ENCODE measurements at places on chromosomes 5 and 9.

GRCh38 chr9:114098936-114099668, at the start of gene KIF12:
Gene KIF12, minus strand, starts transcription at chr9:114099292. Its CDS starts 16 bp downstream, at chr9:114099276.
- DNase-seq, result no peak

DNA sequence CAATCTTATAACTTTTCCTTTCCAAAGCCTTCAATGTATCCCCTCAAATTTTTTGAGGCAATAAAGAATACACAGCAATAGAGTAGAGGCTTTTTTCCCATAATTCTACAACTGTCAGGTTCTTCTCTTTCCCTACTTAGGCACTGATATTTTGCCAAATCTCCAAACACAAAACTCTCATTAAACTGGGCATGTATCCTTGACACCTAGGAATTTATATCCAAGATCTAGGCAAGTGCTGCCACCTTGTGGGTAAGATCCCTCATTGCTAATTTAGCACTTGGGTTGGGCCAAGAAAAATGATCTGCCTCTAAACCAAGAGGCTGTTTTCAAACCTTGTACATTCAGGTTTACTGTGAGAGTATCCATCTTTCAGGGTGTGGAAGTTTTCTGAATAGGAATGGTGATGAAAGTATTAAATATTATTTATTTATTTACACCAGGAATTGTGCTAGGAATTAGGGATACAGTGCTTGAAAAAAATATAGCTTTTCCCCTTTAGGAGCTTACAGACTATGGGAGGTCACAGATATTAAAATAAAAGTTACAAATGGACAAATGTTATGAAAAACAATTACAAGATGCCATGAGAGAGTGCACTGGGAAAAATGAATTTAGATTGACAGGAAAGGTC, 17.6 kb downstream of the TSTD2 start:
- peak; percentile 73 for DNase-seq

DNA sequence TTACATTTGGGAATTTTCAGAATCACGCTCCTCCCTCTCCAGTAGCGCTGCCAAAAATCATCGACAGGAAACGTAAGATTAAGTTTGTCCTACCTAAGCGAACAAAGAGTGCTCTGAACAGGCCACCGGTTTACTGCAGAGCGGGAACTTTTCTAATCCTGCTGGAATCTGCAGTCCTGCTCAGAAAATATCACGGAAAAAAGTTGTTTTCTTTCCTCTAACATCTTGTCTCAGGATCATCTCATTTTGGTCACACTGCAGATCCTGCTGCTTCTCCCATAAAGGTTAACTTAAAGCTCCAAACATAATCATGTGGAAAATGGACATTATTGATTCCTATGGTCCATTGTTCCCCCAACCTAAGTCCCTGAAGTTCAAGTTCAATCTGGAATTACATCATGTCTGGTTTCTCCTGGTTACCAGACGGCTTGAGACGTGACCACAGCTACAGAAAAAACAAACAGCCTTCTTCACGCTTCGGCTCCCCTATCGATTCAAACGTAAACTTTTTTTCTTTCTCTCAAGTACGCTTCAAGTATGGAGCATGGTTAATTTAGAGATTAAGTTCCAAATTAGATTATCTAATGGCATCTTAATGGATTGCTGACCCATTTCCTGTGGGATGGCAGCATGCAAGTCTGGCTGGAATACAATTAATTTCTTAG, 217.6 kb downstream of the NFIB start:
- DNase-seq, result peak; percentile 93

DNA sequence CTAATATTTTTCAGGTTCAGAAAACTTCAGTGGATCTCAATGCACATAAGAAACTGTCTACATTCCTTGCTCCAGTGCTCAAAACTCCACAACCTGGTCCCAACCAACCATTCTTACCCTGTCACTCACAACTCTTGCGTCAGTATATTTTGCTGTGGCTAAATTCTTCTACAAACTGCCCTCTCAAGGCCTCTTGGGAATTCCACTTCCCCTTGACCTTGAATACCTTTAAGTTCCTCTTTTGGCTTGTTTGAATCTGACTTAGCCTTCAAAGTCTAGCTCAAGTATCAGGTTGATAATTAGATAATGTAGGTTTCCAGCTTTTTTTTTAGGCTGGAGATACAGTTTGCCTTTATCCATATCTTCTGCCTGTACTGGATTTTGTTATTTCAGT, 128.3 kb downstream of the SLF1 start:
- DNase-seq, result peak; percentile 74

DNA sequence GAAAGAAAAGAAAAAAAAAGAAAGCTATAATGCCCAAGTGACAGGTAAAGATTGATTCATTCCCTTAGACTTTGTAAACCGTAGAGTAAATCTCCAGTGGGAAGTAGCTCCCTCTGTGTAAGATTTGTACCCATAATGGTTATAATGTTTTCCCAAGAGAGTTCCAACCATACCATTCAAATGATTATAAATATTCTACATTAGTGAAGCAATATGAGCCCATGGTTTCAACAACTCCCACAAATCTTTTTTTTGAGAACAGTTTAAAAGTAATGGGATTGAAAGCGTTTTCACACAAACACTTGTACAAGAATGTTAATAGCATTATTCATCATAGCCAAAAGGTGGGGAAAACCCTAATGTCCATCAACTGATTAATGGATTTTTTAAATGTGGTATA, 58.0 kb downstream of the GRAMD2B start:
- DNase-seq, result no peak

GRCh38 chr5:72921886-72922285, 34.0 kb upstream of the FCHO2 start:
- DNase-seq, result no peak

DNA sequence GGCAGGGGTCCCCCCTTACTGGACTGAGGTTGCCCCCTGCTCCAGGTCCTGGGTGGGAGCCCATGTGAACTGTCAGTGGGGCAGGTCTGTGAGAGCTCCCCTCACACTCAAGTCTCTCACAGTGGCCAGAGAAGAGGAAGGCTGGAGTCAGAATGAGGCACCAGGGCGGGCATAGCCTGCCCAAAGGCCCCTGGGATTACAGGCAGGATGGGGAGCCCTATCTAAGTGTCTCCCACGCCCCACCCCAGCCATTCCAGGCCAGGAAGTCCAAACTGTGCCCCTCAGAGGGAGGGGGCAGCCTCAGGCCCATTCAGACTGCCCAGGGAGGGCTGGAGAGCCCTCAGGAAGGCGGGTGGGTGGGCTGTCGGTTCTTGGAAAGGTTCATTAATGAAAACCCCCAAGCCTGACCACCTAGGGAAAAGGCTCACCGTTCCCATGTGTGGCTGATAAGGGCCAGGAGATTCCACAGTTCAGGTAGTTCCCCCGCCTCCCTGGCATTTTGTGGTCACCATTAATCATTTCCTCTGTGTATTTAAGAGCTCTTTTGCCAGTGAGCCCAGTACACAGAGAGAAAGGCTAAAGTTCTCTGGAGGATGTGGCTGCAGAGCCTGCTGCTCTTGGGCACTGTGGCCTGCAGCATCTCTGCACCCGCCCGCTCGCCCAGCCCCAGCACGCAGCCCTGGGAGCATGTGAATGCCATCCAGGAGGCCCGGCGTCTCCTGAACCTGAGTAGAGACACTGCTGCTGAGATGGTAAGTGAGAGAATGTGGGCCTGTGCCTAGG, at the start of gene CSF2:
Gene CSF2 (plus strand): TSS at position 559 of the 783 bp plus-strand sequence. CDS start 35 bp downstream, at position 594.
- DNase-seq, result peak; percentile 62

GRCh38 chr5:136062366-136063274, 33.8 kb downstream of the TGFBI start:
- peak; percentile 55 for DNase-seq

- DNase-seq, result no peak
Measured at GRCh38 chr9:123926941-123927340, 3.0 kb downstream of the DENND1A start.

- no peak for DNase-seq
Measured at GRCh38 chr5:95836544-95836943, 14.0 kb upstream of the GLRX start.

Data from cardiac fibroblast (primary cell).